ENCODE measurements at places on chromosomes 4 and X.

DNA sequence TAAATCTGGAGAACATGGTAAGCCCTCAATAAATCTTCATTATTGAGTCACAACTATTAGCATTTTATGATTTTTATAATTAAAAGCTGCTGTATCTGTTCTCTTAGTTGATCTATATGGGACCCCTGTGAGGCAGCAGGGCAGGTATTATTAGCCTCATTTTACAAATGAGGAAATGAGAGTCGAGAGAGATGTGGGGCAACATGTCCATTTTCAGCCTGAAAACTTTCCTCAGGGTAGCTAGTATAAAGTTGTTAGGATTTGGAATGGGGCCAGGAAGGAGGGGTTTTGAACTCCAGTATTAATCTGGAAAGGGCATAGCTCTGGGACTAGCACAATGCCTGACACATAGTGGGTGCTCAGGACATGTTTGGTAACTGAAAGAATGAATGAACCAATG is 191.7 kb upstream of the GPC4 start:
- DNase-seq = no peak

DNA sequence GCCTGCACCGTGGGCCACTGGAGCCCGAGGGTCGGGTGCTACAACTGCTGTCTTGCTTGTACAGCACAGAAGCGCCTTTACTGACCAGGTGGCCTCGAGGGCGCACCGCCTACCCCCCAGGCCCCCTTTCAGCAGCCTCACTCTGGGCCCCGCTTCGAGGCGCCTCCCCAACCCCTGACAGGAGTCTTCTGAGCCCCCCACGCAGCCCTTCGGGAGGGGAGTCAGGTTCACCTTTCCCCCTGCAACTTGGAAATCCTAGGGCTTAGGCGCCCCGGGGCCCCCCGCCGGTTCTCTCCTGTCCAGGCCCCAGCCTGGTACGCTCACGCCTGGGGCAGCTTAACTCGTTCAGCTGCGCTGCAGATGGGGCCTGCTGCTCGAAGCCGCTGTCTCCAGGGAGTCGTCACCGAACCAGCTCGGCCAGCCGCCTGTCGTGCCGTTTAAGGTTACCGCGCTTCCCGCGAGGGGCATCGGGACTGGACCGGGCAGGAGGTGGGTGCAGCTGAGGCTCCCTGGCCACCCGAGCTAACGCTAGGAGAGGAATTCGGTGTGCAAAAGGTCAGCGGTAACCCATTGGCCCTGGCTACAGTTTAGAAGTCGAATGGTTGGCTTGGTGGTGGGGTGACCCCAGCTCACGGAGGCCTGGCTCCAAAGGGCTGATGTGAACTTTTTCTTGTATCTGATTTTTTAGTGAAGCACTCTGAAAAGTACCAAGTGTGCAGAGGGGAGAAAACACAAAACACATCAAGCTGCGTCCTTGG is 58.9 kb upstream of the BCOR start:
- DNase-seq = peak; percentile 1

- no peak for DNase-seq
Observed at GRCh38 chrX:103311399-103311780, 600 bp upstream of the BEX2 start.

GRCh38 chr4:74777531-74777930 is 16.8 kb downstream of the BTC start:
- DNase-seq = no peak

- DNase-seq = no peak
Observed at GRCh38 chr4:92969650-92970379, 666.0 kb downstream of the GRID2 start.

DNA sequence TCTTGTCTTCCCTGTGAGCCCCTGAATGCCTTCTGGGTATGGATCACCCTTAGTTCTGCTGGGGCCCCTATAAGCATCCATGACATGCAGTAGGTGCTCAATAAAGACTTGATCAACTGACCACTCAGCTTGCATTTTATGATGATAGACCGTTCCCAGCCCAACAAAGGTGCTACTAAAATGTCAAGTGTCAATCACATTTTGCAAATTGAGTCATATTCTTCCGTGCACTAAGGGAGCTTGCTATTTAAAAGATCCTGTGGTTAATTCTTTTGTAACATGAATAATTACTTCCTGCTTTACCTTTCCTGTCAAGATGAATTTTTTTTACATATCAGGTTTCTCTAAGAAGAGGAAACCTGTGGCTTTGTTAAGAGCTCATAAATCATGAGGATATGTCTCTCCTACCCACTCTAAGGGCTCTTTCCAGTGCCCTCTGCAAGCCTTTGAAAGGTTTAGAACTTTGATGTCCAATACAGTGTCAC is 47.6 kb downstream of the SH3KBP1 start:
- no peak for DNase-seq

GRCh38 chr4:182280436-182281111 is 37.4 kb downstream of the TENM3 start:
- no peak for DNase-seq

GRCh38 chr4:96955226-96955625 is 1115.3 kb downstream of the PDHA2 start:
- DNase-seq = no peak

GRCh38 chr4:174201871-174202270 is 81.6 kb downstream of the FBXO8 start:
- no peak for DNase-seq

DNA sequence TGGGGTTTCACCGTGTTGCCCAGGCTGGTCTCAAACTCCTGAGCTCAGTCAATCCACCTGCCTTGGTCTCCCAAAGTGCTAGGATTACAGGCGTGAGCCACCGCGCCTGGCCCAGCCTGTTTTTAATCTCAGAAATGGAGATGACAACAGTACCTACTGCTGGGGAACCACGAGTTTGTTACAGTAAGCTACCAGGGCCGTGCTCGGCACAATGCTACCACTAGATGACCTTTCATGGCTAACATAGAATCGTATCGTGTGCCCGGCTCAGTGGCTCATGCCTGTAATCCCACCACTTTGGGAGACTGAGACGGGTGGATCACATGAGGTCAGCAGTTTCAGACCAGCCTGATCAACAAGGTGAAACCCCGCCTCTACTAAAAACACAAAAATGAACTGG is 90.8 kb upstream of the SLC34A2 start:
- DNase-seq = no peak

DNA sequence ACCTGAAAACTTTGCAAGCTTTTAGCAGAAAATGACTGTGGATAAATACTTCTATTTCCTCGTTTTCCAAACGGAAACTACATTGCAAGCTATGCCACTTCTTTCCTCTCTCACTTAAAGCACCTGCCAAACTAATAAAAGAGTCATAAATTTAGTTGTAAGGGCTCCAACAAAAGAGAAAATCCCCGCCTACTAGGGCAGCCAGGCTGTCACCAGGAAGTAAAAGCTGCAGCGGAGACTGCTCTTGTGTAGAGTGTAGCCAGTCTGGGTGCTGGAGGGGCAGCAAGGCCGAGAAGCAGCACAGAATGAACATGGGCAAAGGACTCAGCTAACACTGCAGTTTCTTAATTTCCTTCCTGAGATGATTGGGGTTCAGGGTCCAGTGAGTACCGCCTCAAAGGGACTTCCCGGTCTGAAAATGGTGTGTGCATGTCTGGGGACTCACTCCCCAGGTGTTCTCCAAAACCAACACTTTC is 89.3 kb upstream of the MAML3 start:
- no peak for DNase-seq

DNA sequence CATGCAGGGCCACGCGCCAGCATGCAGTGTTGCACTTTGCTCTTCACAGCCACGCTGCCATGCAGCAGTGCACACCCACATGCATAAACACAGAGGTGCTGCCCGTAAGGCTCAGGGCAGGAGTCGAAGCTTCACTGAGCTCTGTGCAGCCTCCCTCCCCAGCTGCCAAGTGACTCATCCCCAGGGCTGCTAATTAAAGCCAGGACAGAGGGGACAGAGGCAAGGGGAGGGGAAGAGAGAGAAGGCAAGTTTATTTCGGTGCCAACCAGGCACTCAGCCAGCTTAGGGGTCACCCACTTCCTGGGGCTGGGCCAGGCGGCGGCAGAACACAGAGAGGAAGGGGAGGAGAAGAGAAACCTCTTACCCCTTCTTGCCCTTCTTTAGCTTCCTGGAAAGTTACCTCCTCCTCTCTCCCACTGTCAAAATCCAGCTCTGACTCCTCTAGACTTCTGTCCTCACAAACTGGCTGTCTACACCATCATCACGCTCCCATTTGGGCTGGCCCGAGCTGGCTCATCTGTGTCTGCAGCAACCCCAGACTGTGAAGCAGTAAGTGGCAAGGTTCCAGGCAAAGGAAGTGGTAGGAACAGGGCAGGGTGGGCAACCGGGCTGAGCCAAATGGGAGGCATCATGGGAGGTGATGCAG is 6.2 kb upstream of the IQSEC2 start:
- no peak for DNase-seq

DNA sequence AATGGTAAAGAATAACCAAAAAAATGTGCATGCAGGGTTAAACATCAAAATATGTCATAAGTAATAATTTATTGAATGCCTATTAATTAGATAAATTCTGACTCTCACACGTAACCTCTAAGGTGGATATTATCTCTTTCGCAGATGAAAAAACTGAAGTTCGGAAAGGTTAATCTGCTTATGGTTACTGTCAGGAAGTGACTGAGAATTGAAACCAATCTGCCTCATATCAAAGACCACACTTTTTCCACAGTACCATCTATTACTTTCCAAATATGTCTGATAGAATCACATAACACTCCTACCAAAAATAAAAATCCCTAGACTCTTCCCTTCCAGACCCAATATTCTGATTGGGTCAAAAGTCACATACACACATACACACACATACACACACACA is 6.2 kb downstream of the CHIC2 start:
- no peak for DNase-seq

DNA sequence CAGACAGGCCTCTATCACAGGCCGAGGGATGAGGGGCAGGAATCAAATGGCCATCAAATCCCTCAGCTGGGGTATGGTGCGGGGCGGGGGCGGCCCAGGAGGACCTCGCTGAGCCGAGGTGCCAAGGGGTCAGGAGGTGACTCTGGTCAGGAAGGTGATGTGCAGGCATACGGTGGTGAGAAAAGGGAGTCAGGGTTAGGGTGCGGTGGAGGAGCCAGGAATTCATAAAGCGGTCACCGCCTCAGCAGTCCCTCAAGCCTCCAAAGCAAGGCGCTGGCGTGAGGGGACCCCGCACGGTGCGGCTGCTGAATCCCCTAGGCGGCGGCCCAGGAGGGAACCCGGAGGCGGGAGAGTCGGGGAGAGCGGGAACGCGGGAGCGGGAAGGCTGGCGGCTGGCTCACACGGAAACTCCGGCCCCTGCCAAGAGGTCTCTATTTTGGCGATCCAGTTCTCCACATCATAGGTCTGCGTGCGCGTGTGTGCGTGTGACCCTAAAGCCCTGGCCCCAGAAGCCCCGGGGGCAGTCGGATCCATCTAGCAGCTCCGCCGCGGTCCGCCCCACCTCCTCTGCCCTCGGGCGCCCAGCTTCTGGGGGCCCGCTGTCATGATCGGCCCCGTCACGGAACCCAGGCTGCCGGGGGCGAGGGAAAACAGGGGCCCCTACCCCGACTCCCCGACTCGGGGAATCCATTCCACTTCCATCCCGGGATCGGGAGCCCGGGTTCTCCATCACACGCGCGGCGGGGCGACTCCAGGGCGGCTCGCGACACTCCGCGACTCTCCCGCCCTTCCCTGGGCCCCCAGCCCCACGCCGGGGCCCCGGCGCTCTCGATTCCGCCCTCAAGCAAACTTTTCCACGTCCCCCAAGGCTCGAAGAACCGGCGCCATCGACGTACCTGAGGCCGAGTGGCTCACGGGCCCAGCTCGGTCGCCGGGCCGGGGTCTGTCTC is 593 bp downstream of the ELF4 start:
- no peak for DNase-seq

GRCh38 chr4:144954230-144954629 is 143.8 kb downstream of the ANAPC10 start:
- no peak for DNase-seq

DNA sequence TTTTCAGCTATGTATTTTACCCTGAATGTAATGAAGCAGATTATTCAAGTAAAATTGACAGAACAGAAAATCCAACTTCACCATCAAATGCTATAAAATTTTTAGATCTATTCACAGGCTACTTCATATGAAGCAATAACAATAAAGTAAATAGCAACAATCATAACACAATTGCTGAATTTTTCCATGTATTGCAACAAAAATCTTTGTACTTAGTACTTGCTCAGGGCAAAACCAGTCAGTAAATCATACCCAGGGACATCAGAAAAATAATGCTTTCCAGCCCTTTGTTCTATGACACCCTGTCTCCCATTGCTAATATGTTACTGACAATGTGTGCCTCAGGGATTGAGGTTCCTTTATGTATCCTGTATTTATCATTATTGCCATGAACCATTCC is 15.5 kb downstream of the TNIP3 start:
- DNase-seq = no peak

DNA sequence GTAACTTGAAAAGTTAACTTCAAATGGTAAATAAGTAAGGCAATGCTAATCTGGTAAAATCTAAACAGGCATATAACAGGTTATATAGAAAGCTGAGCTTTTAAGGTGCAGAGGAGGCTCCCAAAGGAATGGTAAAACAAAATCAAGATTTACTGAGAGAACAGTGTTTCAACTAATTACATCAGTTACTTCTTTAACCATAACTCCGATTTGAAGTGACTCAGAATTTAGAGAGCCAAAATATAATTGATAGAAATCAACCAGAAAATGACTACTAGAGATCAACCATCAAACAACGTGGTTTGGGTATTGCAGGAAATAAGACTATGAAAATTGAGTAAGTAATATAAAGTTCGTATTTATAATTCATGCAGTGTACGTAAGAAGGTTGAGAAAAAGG is 6.9 kb downstream of the G3BP2 start:
- no peak for DNase-seq

DNA sequence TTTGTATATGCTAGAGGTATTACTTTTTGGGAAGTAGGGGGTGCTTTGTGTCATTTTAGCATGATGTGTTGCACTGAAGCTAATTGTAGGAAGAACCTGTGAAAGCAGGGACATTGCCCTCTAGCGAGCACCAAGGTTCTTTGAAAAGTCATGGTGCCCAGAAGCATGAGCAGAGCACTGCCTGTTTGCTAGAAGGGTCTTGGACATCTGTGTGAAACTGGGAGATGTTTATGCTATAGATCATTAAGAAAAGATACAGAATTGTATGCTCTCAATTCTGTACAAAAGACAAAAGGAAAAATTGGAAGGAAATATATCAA is 14.7 kb downstream of the GRPR start:
- DNase-seq = no peak

DNA sequence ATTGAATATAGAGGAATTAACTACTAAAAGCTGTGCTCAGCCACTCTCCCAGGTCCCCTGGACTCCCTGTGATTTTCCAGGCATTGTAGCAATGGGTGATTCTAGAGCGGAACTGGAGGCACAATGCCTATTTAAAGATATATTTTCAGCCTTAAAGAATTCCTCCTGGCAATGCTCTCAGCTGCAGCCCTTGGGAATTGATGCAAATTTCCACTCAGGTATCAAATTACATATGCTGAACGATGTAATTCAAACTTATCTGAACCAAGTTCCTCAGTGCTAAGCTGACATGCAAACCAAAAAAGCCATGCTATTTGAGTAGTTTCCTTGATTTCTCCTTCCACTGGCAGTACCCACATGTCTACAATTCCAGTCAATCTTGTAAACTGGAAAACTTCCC is 86.3 kb upstream of the GABRA3 start:
- no peak for DNase-seq

GRCh38 chr4:111400741-111401140 is 744.5 kb upstream of the FAM241A start:
- no peak for DNase-seq

GRCh38 chrX:153459986-153460385 is 10.4 kb downstream of the HAUS7 start:
- no peak for DNase-seq

GRCh38 chr4:26116057-26116456 is 202.0 kb downstream of the SMIM20 start:
- DNase-seq = no peak
